GM18507 (cell line): ENCODE measurements at places on chromosomes 3 and 15.

DNA sequence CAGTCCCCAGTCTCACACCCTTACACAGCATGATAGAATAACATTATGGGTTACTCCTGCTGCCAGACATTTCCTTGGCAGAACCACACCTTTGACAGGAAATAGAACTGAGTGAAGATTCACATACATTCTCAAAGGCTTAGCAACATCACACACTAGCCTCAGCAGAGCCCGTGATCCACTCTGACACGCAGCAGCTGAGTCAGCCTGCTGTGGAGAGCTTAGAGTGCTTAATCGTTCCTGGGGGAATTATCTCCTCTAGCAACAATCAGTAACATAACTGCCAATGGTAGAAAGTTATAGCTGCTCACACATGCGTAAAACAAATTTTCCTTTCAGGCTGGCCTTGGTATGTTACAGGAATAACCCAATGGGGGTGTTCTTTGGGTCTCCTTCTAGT is 382.1 kb downstream of the GAP43 start:
- no peak for DNase-seq

GRCh38 chr3:82129221-82129801 is 367.9 kb upstream of the GBE1 start:
- DNase-seq, result no peak

- DNase-seq, result no peak
Measured at GRCh38 chr3:177250151-177250550, 52.9 kb upstream of the TBL1XR1 start.

DNA sequence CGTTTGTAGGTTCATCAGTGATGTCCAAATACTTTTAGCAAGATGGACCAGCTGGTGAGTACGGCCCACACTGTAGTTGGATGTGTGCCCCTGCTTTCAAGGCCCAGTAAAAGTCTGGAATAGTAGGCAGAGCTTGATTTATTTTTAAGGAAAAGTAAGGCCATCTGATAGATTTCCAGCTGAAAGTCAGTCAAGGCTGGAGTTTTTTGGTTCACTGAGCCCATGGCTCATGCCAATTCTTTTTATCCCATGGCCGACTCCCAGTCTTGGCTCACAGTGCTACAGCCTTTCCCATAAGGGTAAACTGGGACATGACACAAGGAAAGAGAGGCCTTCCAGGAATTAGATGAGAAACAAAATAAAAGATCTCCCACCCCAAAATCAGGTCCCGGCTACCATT is 13.5 kb downstream of the CCDC80 start:
- no peak for DNase-seq

GRCh38 chr3:186022931-186023330 is 85.1 kb upstream of the TRA2B start:
- DNase-seq, result no peak

GRCh38 chr15:88174571-88174970 is 82.0 kb downstream of the NTRK3 start:
- no peak for DNase-seq

- DNase-seq, result no peak
Measured at GRCh38 chr3:121648219-121648958, 12.3 kb downstream of the HCLS1 start.

- DNase-seq, result no peak
Measured at GRCh38 chr3:121152573-121152972, 244.6 kb downstream of the STXBP5L start.

GRCh38 chr15:88974392-88974791 is 61.2 kb upstream of the MFGE8 start:
- DNase-seq, result no peak

GRCh38 chr15:73851689-73852088 is 21.7 kb upstream of the TBC1D21 start:
- DNase-seq, result peak; percentile 15

- DNase-seq, result no peak
Measured at GRCh38 chr3:182027366-182027765, 315.6 kb downstream of the SOX2 start.

- DNase-seq, result peak; percentile 20
Measured at GRCh38 chr3:30500666-30501399, 105.6 kb upstream of the TGFBR2 start.

DNA sequence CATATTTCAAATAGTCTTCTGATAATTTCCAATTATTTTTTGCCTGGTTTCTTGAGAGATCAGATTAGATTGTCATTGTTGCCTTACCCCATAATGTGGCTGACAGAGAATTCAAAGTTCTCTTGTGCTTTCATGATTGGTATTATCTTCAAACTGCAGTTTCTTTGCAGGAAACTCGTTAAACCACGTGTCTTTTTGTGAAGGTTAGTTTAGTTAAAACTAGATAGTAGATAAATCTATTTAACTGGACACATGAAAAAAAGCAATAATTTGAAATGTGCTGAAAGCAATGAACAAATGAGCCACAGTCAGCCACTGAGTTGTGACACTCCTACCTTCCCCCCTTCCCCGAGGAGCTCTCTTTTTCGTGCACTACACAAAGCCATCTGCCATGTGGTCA is 327.5 kb upstream of the UMPS start:
- DNase-seq, result no peak

- no peak for DNase-seq
Measured at GRCh38 chr3:138051947-138052802, 42.2 kb downstream of the CLDN18 start.

GRCh38 chr3:151581035-151581434 is 120.2 kb upstream of the IGSF10 start:
- no peak for DNase-seq
